ENCODE measurements at places on chromosomes 3 and 15.

GRCh38 chr15:63506537-63507035 is 2.2 kb downstream of the USP3 start:
- DNase-seq, result no peak

DNA sequence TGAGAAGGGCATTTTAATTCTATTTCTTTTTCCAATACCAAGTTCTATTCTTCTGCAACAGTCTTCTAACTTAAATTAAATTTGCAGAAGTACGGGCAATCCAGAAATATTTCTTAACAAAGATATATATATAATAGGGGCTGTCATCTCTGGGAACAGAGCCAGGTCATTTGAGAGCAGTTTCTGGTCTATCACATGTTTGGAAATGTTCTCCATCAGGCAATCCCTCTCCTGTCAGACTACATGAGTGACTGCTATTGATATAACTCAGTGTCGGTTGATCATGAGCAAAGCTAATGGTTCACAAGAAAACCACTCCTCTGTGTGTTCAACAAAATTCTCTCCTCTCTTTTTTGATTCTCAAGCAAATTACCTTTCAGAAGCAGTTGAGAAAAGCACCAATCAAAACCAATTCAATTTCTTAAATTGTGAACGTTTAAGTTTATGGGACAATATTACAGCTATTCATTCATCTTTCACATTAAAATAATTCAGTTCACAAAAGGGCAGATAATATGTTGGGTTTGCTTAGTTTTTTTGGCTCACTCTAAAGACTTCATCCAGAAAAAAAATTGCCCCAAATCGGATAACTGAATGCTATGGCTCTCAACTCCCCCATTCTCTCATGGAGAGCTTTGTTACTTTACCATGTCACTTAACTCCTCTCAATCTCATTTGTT is 152.9 kb upstream of the TGFBR2 start:
- DNase-seq, result no peak

DNA sequence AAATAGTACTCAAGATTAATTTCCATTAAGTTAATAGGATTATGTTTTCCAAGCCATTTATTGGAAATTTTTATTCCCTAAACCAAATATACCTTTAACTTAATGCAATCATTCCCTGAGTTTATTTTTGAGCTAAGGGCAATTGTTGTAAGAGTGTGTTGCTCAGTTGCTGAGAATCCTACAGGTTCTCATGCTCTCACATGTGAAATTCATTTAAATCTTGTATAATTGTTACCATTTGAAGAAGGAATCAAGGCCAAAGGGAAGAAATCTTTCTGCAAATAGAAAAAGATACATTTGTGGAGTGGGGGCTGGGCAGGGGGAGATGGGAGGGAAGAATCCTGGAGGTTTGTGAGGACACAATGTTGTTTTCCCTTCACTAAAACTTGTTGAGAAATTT is 202.7 kb upstream of the STRIT1 start:
- no peak for DNase-seq

DNA sequence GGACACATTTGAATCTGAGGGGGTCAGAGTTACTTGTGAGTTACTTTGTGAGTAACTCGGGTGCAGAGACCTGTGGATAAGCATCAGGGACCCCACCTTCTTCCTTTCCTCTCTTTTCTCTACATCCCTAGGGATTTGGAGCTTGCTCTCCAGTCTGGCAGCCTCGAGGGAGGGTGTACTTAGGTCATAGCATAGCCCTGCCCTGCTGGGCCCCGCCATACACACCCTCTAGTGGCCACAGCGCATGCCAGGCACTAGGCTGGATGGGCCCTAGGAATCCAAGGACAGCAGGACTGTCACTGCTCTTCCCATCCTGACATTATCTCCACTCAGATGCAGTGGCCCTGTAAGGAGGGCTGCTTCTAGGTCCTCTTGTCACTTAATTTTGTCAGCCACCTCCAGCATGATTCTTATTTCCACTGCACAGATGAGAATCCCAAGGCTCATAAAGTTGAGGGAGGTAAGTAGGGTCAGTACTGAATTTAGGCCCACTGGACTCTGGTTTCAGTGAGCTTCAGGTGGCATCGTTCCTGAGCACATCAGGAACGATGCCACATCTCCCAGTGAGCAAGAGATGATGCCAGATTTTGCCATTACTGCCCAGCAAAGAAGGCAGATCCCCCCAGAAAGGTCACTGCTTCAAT is 3.6 kb upstream of the SMAD6 start:
- DNase-seq, result no peak

- DNase-seq, result no peak
These were observed 115.6 kb downstream of the SENP2 start for GRCh38 chr3:185701611-185702261.

- no peak for DNase-seq
These were observed 64.7 kb downstream of the GPR176 start for GRCh38 chr15:39855400-39855799.

GRCh38 chr3:123094516-123095313 is 27.9 kb downstream of the PDIA5 start:
- DNase-seq, result no peak

DNA sequence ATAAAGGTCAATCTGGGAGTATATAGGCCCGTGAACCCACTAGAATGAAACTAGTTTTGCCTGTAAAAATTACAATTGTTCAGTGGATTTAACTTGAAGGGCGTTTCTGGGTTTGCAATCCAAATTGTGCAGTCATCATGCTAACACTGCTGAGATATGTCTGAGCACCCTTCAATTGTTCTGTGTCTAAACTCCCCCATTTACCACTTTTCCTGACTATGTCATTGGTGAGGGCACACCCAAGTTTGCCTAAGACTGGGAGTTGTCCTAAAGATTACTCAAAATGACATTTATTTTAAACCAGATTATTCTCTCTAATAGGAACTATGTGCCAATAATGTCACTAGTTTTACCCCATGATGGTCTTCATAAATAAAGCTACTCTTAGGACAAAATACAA is 54.6 kb downstream of the EMC4 start:
- no peak for DNase-seq

All from NCI-H2107 (cell line).